ENCODE measurements at places on chromosomes 6 and 20.
A peak's percentile ranks its signal among the peaks of the same experiment; 100 is the strongest.

GRCh38 chr6:150119173-150119572 is 23.7 kb upstream of the PPP1R14C start:
- no peak for DNase-seq

DNA sequence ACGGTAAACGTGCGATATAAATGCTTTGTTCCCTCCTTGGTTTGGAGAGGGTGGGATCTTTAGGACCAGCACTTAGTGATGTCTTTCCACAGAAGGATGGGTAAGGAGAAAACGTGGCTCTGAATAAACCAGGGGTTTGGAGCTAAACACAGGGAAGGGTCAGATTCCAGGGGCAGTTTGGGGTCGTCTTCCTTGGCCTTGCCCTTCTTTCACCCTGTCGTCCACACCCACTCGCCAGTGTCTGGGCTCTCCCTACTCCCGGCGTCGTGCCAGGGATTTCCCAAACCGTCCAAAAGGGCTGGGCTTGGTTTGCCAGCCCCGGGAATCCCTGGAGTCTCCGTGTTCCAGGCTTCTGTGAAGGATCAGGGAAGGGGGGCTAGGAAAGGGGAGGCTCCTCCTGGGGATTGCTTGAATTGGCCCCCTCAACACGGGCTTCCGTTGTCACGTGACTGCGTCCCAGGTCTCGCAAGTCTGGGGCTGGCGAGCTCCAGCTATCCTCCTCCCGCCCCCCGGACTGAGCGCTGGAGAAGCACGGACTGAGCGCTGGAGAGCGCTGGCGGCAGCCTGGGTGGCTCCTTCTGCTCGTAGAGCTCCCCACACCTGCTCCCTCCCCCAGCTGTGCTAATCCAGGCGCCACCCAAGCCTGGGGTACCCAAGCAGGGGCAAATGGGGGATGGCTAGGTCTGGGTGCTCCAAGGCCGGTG is 9.4 kb upstream of the ARMC12 start:
- peak; percentile 78 for DNase-seq

GRCh38 chr6:165926378-165926777 is 241.3 kb downstream of the TBXT start:
- DNase-seq = no peak

- DNase-seq = no peak
Measured at GRCh38 chr6:137291441-137291840, 72.3 kb upstream of the IFNGR1 start.

DNA sequence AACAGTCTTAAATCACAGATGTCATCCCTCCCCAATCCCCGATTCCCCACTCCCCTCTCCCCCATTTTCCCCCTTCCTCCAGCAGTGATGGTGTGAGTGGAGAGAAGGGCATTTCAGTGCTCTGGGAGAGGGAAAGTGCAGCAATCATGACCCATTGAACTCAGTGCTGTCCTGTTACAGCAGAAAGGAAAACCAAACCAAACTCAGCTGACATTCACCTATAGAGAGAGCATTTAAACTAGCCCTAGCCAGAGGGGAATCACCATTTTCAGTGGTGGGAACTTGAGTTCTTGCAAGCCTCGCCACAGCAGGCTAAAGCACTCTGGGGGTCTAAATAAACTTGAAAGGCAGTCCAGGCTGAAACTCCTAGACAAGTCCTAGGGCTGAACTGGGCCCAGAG is 129.9 kb upstream of the COL21A1 start:
- DNase-seq = no peak

Measured in posterior cingulate gyrus (tissue), 11 donors.